ENCODE measurements at places on chromosomes 12 and 14.

DNA sequence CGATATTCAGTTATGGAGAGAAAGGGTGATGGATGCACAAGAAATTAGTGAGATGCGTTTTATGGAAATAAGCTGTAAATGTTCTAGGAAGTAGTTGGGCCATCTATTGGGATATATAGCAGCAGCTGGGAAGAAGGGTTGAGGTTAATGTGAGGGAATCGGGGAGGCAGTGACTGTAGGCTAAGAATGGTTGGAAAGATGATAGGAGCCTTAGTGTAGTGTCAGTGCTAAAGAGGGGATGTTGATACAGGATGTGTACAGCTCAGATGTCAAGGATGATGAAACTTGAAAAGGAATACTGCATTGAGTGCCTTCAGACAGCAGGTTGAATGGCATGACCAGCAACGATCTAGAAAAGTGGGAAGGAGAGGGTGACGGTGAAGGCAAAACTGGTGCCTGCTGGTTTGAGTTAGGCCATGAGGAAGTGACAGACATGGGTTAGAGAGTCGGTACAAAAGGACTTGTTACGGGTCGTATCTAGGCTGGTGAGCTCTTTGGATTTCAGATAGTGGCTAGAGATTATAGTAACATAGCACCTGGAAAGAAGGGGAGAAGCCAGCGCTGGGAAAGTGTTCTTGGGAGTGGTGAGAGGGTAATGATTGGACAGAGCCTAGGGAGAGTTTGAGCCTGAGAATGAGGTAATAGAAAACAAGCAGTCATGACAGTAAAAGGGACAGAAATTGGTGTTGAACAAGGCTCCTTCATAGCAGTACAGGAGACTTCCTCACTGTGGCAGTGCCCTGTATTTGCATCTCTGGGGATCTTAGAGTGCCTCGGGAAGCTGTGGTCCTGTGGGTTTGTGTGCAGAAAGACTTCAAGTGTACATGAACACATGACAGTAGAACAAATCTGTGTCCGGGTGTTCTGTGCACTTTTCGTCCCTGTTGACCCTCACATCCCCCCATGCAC lies 9.6 kb downstream of the MARS1 start:
- no peak for DNase-seq

- no peak for DNase-seq
These were observed 77.3 kb downstream of the HELB start for GRCh38 chr12:66379616-66380015.

- DNase-seq, result no peak
These were observed 768.1 kb upstream of the LRFN5 start for GRCh38 chr14:40838601-40839000.

- DNase-seq, result no peak
These were observed 206.6 kb upstream of the PRMT8 start for GRCh38 chr12:3284405-3284804.

DNA sequence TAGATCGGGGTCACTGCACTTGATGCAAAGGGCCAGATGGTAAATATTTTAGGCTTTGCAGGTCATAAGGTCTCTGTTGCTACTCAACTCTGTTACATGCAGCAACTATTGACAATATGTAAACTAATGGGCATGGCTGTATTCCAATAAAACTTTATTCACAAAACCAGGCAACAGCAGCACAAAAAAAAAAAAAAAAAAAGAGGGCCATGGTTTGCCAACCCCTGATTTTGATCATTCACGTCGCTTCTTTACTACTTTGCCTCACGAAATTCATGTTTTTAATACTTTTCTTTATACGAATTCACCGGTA lies 152.9 kb downstream of the RBM19 start:
- DNase-seq, result no peak

DNA sequence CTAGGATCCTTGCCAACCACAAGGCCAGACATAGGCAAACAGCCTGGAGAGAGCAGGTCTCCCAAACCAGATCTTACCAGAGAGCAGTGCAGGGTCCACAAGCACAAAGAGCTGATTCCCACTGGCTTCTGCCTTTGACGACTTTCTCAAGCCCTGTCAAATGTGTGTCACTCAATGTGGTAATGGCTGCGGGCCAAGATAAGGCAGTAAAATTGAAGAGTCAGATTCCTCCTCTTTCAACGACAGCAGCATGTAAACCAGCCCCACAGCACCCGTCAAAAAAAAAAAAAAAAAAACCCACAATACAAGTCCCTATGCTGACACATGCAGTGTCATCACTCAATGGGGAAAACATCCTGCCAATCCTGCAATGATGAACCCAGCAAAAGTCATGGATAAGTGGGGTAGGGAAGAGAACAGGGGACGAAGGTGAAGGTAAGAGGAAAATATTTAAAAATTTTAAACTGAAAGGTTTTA lies at the start of gene STON2:
STON2 (minus strand) TSS at position 123 of the 477 bp plus-strand sequence. CDS start 1,942 bp downstream, outside the sequence.
- DNase-seq, result peak; percentile 24

GRCh38 chr12:82627799-82628198 lies 58.9 kb upstream of the TMTC2 start:
- DNase-seq, result no peak

DNA sequence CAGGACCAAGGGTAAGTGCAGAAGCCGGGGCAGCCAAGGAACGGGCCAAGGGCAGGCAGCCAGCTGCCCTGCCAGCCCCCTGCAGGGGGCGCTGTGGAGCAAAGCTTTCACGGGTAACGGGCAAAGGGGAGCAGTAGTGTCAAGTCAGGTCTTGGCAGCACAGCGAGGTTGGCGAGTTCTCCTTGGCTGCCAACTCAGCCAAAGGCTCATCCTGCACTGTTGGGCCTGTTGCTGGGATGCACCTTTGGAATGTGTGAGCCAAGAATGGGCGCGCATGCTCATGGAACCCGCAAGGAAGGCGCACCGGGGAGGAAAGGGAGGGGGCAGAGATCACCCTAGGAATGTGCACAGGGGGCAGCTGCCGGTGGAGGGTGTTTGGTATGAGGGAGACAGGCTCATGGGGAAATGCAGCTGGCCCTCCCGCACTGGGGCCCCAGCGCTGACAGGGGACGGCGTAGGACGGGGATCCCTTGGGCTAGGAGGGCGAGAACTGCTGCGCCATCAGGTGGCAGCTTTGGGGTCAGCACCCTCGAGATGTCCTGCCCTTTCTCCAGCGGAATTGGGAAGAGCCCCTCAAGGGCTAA lies 138.0 kb downstream of the ASCL4 start:
- peak; percentile 75 for DNase-seq

DNA sequence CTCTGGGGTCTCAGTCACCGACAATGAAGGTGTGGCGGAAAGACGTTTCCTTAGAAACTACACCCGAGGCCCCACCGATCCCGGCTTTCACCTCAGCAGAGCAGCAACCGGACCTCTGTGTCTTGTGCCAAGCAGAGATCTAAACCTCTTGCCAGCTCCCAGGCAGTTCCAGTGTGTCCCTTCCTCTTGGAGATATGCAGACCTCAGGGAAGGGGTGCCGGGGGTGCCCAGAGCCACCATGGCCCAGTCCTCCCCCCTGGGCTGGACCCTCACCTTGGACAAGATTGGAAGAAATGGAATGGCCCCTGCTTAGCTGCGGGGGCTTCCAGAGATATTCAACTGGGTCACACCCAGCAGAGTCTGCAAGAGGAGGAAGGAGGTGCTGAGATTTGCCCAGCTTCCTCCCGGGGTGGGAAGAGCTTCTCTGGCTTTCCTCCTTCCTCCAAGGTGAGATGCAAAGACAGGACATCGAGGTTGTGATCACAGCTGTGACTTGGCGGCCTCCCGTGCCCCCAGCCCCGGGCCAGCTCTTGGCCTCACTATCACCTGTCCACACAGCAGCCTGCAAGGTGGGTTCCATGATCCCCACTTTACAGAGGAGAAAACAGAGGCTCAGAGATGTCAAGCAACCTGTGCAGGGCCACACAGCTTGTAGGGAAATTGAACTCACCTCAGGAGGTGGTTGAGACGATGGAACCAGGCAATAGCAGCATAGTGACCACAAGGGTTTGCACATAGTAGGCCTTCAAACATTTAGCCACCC lies 281.7 kb upstream of the RTL1 start:
- no peak for DNase-seq

All from activated naive CD4-positive, alpha-beta T cell treated with anti-CD3 and anti-CD28 coated beads for 36 hours (primary cell).